ENCODE measurements at places on chromosomes 3 and 15.

DNA sequence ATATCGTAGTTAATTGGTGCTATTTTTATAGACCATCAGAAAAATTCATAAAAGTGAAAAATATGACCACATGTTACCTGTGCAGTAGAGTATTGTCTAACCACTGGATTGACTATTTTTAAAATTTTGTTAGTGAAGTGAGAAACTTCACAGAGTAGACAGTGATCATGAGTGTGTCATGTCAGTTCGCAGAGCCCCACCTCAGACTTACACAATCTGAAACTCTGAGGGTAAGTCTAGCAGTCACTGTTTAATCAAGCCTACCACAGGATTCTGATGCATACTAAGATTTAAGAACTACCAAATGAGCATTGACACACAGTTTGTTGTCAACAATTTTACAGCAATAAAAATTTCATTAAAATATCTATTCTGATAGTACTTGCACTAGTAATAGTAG lies 552.9 kb upstream of the SUCLG2 start:
- DNase-seq = no peak

DNA sequence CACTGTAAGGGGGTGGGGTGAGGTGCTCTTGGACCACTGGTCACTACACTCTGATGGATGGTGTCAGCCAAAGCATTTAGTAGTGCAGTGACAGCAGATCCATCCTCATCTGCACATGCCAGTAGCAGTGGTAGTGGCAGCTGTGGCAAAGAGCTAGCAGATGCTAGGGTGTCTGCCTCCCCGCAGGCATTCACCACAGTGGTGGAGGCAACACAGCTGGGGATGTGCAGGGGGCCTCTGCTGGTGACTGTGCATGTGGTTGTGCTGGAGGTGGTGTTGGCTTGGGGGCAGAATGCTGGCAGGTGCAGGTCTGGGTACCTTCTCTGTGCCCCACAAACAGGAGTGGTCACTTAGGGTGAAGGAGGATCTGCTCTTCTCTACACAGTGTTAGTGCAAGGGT lies 19.4 kb upstream of the DCUN1D1 start:
- DNase-seq = no peak

GRCh38 chr3:173857154-173857553 lies 459.6 kb downstream of the NLGN1 start:
- DNase-seq = no peak

DNA sequence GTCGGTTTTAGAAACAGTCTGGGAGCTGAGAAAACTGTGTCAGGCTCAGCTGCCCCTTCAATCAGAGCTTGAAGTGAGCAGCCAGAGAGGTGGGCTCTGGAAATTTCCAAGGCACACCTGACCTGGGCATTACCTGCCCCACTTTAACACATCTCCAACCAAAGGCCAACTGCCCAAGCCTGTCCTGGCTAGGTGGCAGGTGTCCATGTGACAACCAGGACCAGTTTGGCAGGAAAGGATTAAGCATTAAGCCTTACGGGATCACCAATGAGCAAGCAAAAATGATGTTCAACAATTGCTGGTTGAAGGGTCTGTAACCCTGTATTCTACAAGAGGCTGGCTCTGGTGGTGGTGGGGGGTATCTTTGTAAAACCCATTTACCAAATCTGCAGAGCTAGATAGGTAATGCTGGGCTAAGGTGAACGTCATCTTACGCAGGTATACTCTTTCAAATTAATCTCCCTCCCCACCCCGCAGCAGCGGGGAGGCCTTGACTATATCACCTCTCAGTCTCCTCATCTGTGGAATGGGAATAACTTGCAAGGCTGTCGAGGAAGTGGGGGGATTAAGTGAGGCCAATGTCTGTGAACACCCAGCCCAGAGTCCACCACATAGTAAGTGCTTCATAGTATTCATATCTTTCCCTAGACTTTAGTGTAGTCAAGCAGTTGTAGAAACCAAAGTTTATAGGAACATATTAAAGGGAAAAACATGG lies 183.2 kb downstream of the MEGF11 start:
- no peak for DNase-seq
